ENCODE measurements at places on chromosomes 1 and 21.

DNA sequence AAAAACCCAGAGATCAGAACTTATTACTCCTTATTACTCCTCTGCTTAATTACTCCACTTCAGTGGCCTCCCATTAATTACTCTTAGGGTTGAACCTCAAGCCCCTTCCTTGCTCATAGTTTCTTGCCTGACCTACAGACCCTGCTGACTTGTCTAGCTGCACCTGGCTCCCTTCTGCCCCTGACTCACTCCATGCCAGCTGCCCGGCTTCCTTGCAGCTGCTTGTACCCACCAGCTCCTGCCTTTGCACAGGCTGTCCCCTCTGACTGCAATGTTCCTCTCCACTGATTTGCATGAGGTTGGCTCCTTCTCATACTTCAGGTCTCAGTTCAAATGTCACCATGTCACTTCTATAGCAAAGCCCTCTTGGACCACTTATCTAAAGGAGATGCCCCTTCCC is 1.9 kb upstream of the PTPRU start:
- no peak for DNase-seq

DNA sequence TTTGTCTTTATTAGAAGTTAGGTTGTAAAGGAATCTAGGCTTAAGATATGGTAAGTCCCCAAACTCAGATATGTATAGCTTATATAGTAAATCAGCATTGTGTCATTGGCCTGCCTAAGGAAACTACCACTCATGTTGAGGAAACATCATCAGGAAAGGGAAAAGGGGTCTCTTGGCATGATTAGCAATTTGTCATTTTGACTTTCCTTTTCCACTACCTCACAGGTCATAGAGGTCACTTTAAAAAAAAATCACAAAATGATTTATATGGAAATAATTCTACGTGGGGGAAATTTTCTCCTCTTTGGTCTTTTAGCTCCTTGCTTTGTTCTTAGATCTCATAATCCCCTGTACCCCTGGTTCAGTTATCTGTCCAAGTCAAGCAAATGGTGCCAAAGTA is 213.5 kb downstream of the RPS6KC1 start:
- DNase-seq, result no peak

DNA sequence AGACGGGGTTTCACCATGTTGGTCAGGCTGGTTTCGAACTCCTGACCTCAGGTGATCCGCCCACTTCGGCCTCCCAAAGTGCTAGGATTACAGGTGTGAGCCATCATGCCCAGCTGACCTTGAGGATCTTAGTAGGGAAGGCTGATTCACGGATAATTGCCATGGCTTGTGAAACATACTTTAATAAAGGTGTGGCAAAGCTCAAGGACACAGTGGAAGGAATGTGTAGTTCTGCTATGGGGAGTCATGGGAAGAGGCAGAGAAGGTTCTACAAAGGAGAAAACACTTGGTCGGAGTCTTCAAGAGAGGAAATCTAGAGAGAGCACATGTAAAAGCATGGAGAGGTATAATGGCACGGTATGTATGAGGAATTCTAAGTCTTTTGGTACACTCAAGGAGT is 12.7 kb upstream of the PTCH2 start:
- DNase-seq, result no peak

GRCh38 chr1:16248603-16249516 is 11.9 kb upstream of the CPLANE2 start:
- no peak for DNase-seq

DNA sequence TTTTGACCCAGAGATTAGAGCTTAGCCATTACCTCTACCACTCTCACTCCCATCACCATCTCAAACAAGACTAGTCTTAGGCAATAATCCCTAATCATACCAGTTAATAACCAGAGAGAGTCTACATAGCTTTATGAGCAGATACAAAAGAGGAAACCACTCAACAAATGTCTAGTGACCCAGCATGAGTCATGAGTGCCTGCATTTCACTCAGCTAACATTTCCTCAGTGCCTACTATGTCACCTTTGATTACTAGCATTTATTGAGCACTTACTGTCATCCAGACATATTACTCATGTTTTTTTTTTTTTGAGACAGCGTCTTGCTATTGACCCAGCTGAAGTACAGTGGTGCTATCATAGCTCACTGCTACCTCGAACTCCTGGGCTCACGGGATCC is 35.9 kb upstream of the GALNT2 start:
- no peak for DNase-seq
